RWPE1 (cell line): ENCODE measurements at places on chromosomes 6 and 20.
A peak's percentile ranks its signal among the peaks of the same experiment; 100 is the strongest.

DNA sequence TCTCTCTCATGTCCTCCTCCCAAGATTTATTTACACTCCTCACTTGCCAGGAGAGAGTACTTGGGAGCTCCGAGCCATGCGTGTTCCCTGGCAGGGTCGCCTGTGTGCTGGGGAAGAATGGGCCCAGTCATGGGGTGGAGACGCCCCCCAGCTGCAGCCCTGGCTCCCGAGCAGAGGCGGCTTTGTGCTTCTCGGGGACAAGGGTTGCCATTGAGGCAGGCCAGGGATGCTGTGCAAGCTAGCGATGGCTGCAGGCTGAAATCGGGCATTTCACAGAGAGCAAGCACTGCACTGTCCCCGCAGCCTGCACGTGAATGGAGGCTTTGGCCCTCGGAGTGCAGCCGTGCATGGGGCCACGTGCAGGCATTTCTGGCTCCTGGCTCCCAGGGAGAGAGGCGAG, 23.8 kb downstream of the PHACTR3 start:
- no peak for DNase-seq

- DNase-seq = peak; percentile 41
Measured at GRCh38 chr6:139587469-139587868, 213.0 kb upstream of the CITED2 start.

DNA sequence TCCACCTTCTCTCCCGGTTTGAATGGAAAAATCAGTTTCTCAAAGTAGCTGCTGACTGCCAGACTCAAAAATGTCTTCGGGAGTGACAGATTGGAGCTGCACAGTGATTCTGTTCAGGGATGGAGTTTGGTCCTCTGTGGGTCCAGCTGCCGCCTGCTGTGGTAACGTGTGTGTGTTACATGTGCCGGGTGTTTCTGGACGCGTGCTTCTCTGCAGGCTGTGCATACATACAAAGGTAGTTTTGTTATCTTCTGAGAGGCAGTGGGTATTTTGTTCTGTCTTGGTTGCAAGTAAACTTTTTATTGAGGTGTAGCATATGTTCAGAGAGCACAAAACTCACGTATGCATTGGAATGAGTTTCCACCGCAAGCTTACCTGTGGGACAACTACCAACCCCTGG, 41.3 kb upstream of the NAA20 start:
- DNase-seq = peak; percentile 48

GRCh38 chr6:32439602-32440214, at the start of gene HLA-DRA:
Gene HLA-DRA (plus strand): TSS chr6:32439887. CDS start chr6:32439951, 64 bp downstream.
- DNase-seq = peak; percentile 74

DNA sequence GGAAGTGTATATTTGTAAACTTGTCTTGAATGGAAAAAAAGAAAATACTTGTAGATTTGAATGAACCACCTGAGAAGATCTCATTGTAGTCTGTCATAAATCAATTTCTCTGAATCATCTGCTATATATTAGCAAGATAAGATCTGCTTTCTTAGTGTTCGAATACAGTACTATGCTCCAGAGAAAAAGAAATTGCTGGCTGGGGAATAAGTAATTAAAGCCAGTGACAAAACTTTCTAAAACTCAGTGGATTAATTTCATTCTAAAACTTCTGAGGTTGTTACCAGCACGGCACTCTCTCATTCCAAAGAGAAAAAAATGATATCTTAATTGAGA, 22.4 kb upstream of the MROH8 start:
- no peak for DNase-seq

GRCh38 chr6:37556881-37557644, 57.4 kb upstream of the CCDC167 start:
- DNase-seq = no peak

GRCh38 chr20:40965671-40966070, 63.0 kb upstream of the TOP1 start:
- no peak for DNase-seq

GRCh38 chr6:151544453-151544852, 50.6 kb downstream of the CCDC170 start:
- no peak for DNase-seq

DNA sequence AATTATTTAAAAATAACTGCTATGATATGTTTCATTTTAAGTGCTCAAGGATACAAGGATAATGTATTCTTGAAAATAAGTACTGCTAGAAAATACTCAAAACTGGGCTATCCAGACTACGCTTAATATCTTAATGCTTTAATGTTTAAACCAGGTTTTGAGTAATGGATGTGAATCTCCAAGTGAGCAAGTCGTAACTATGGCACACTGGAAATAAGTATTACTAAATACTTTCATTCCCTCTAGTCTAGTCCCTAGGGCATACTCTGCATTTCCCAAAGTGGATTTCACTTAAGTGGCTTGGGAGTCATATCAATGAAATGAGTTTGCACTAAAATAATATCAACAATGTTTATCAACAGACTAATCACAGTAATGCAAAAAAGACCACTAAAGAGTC, 48.1 kb downstream of the HMGCLL1 start:
- DNase-seq = no peak

DNA sequence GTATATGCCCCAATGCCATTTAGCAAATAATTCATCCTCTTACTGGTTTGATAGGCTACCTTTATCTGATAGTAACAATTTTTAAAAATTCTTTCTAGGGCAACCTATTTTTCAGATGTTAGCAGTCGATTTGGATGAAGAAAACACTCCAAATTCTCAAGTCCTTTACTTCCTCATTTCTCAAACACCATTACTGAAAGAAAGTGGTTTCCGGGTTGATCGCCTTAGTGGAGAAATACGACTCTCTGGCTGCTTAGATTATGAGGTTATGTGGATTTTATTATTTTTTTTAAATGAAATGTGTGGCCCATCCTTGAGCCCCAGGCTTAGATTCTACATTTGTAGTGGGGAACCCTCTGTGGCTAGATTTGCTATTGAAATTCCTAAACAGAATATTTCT, 26.3 kb downstream of the CDH26 start:
- DNase-seq = no peak

DNA sequence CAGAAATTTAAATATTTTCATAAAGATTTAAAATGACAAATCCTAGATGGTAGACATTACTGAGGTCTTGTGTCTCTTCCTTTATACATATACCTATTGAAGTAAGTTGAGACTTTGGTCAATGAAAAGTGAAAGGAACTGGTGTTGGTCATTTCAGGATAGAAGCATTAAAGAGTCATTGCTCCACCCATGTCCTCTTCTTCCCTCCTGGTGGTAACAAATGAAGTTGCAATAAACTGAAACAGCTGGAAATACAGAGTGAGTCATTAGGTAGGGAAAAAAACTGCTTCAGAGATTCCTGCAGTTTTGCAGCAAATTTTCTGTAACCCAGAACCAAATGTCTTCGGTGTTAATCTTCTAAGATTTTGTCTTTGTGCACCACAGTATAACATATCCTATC, 448.0 kb downstream of the EYS start:
- peak; percentile 38 for DNase-seq

- peak; percentile 42 for DNase-seq
Measured at GRCh38 chr6:122530440-122531046, 58.9 kb upstream of the SERINC1 start.

DNA sequence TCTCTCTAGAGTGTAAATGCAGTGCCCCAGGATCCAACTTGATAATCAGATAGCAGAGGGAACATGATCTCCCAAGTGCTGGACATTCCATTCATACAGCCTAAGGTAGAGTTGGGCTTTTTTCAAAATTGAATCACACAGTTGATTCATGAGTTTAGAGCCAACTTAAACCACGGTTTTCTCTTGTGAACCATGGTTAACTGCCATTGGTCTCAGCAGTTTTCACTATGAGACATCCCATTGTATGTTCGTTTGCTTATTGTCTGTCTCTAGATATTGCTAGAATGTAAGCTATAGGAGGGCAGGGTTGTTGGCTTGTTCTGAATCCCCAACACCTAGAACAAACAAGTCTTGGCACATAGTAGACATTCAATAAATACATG, 37.2 kb upstream of the TAF8 start:
- DNase-seq = no peak

DNA sequence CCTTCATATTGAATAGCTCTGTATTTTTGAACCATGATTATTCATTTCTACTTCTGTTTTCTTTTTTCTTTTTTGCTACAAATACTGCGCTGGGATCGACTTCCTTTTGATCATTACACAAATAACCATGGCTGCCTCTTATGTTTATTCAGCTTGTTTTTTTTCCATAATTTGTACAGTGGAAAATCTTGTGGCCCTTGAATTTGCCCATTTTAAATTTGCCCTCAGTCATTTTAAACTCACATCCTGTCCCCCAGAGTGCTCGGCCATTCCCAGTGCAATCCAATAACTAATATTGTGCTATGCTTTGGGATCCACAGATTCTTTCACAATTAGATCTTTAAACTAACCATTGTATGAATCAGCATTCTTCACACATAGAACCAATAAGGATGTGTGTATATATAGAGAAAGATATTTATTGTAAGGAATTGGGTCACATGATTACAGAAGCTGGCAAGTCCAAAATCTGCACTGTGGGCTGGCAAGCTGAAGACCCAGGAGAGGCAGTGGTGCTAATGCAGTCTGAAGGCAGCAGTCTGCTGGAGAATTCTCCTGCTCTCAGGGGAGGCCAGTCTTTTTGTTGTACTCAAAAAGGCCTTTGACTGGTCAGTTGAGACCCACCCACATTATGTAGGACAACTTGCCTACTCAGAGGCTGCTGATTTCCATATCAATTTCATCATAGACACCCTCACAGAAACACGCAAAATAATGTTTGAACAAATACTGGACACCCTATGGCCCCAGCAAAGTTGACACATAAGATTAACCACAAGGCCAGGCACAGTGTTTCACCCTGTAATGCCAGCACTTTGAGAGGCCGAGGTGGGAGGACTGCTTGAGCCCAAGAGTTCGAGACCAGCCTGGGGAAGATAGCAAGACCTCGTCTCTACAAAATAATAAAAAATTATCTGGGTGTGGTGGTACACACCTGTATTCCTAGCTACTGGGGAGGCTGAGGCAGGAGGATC, 147.1 kb downstream of the MTHFD1L start:
- no peak for DNase-seq

DNA sequence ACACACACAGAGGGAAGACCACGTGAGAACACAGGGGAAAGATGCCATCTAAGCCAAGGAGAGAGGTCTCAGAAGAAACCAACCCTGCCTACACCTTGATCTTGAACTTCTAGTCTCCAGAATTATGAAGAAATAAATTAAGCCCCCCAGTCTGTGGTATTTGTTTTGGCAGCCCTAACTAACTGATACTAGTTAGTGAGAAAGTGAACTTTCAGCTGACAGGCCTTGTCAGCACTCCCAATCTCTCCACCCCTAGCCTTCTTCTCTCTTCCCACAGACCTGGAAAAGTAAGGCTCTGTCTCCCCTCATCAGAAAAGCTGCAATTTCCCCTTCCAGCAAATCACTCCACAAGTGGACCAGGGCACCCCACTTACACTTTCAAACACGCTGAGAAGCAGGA, 108.6 kb upstream of the CDYL start:
- DNase-seq = no peak

GRCh38 chr20:11738852-11739251, 178.8 kb upstream of the BTBD3 start:
- peak; percentile 13 for DNase-seq

DNA sequence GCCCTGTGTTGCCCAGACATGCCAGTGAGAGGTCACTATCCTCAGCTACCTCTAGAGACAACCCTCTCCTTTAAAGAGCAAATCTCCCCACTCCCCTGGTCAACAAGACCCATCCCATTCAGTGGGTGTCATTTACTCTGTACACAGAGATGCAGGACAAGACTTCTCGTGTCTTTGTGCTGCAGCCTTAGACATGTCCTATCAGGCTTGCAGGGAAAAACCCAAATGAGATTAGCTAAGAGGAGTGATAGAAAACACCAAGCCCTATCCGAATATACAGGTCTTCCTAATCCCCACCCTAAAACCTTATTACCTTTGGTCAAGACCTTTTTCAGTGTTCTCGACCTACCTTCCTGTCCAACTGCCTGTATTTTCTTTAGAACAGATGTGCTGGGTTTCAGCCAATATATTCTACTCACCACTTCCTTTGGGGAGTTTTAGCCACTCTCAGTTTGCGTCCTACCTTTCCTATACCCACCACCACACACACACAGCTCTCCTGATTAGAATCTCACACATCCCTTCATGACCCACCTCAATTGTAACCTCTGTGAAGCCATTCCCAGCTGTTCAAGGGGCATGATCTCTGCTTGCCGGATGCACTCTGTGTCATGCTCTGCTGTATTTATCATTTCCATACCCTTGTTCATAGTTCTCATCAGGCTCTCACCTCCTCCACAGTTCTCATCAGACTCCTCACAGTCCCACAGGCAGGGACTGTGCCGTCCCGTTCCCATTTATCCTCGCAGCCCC, 39.7 kb downstream of the TRAM2 start:
- DNase-seq = peak; percentile 42

GRCh38 chr6:81751388-81752083, 945 bp downstream of the TENT5A start:
- DNase-seq = no peak

GRCh38 chr6:35410131-35410530, 42.0 kb upstream of the FANCE start:
- no peak for DNase-seq

DNA sequence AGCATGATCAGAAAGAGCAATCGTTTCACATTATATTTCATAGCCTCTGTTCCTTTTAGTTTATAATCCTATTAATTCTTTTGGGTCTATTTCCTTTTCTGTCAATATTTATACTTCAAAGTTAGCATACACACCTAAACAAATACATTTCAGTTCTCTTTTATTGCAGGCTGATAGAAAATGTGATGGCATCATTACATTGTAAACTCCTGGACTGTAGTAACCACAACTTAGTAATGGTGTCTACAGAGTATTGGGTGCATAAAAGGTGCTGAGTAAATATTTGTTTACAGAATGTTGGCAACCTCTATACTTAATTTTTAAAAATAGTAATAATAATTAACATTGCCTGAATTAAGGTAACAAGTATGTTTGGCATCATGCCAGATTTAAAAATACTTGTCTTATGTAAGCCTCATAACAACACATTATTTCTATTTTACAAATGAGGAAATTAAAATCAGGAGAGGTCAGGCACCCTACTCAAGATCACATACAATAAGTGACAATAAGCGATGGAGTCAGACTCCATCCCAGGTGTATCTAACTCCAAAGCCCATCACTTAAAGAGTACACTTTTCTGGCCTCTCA, 195.0 kb downstream of the UBE3D start:
- DNase-seq = no peak

DNA sequence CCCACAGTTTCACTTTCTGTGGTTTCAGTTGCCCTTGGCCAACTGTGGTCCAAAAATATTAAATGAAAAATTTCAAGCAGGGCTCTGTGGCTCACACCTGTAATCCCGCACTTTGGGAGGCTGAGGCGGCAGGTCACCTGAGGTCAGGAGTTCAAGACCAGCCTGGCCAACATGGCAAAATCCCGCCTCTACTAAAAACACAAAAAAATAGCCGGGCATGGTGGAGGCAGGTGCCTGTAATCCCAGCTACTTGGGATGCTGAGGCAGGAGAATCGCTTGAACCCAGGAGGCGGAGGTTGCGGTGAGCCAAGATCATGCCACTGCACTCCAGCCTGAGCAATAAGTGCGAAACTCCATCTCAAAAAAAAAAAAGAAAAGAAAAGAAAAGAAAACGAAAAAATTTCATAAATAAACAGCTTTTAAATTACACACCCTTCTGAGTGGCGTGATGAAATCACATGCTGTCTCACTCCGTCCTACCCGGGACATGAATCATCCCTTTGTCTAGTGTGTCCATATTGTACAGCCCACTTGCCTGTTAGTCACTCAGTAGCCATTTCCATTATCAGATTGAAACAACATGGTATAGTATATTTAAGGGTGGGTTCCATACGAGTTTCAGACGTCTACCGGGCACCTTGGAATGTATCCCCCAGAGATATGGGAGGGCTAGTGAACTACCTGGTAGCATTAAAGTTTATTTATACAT, 11.7 kb downstream of the PTPRK start:
- peak; percentile 89 for DNase-seq

- peak; percentile 52 for DNase-seq
Measured at GRCh38 chr20:14523090-14523489, 185.7 kb upstream of the FLRT3 start.
